ENCODE measurements at places on chromosomes 7 and 10. TPM values are rescaled to one million over a fixed set of nuclear protein-coding genes. Genes with fewer than 3 reads are reported as not detected.

- DNase-seq, result no peak
These were observed 63.4 kb downstream of the EGFR start for GRCh38 chr7:55082228-55082603.

DNA sequence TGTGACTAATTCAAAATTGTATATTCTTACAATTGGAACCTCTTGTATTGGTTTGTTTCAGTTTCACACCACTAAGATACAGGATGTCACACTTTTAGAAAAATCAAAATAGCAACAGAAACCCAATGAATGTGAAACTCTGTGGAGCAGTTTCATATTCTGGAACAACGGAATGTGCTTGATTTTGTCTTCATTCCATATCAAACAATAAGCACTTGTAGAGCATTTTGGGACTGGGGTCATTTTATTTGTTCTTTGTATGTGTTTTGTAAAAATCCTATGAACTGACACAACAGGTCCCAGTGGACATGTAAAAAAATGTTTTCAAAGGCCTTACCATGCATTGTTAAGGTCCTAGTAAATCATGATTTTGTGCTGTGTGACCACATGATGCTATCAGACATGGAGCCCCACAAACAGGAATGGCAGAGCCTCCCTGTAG is 123.1 kb downstream of the DKK1 start:
- no peak for DNase-seq

DNA sequence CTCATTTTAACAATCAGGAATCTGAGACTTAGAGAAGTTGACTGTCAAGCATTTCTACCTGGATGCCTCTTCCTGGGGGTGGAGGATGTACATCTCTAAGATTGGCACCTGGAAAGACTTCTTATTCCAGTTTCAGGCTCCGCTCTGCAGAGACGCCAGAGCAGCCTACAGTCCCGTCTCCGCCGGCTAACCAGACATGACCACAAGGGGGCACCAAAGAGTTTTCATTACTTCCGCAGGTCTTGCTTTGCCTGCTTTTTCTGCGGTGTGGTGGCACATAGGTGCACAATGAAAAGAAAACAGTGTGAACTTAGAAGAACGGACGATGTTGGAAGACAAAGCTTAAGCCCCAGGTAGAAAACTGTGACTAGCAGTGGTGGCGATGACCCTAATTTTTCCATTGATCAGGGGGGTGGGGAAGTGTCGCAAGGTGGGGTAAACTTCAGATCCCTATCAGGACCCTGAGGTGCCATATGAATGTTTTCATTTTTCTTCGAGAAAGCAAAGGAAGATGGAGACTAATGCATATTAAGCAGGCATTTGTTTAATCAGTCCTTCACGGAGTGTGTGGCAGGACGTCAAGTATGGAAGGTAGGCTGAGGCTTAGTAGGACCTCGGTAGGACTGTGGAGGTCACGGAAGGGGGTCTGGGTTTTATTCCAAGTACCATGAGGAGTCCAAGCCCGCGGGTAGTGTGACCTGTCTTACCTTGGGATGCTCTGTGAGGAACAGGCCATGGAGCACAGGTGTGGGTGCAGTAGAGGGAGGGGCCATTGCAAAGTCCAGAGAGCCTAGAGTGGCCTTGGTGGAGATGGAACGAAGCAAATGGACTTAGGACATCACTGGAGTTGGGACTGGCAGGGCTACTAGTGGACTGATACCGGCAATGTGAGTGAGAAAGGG is 60.1 kb upstream of the SORCS3 start:
- peak; percentile 76 for DNase-seq

DNA sequence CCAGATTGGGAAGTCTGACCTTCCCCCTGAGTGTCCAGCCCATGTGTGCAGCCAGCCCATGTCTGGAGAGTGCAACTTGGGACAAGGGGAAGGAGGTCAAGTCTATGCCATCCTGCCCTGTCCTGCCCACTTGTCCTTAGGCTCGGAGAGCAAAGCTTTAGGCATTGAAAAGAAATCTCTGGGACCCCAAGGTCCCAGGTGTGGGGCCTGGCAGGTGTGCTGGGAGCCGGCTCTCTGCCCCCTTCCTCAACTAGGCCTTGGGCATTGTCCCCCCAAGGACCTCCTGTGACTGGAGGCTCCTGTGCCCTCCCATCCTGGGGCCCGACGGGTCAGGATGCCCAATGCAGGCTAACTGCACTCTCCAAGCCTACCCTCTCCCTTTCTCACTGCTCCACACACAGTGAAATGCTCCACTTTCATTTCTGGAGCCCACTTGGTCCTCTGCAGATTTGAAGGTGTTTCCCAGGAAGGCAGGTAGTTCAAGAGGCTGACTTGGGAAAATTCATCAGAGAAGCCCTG is 124.7 kb downstream of the PTPN20 start:
- no peak for DNase-seq

The TMEM26 gene
- total RNA-seq, result 9.1 TPM

All from muscle of leg (tissue), 16 donors.